ENCODE measurements at places on chromosomes 7 and 10.

DNA sequence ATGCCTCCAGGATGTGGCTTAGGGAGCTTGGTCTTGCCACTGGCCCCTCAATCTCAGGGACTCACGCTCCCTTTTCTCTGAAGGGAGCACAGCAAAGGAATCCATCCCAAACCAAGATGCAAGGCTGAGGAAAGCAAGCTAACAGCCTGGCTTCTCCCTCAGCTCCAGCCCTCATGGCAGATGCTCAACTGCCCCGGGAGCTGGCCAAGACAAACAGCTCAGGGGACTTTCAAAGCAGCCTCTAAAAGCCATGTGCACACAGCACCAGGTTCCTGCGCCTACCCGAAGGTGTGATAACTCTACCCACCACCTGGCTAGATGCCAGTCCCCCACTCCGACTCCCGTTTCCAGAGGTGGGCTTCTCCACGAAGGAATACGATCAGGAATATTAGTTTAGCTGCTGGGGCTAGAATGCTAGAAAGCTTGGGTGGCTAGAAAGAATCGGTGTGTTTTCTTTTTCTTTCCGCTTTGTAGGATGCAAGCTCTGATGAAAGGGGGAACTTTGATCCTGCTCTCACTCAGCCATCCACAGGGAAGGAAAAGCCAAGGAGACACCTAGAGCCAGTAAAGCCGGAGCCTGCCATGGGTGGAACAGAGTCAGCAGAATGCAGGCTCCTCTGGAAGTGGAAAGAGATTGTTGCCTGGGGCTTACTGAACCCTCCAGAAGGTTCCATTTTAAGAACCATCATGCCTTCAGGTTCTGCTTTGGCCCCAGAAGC, 89.0 kb upstream of the FGFR2 start:
- no peak for DNase-seq

DNA sequence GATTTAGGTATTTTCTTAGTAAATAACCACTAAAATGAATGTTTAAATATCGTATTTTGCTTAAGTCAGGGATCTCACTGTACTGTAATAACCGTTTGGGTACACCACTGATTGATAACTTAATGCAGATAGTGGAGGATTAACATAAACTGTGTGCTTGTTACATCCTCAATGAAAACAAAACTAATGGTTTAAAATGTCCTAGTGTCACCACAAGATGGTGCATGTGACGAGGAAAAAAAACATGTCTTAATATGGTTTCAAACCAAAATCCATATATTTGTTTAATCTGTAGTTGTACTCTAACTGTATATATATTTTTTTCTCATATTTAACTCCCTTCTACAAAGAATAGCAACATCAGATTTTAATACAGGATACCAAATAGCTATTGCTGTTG, 19.2 kb downstream of the ARMC10 start:
- DNase-seq: no peak

- no peak for DNase-seq
These were observed 29.0 kb downstream of the STEAP1B start for GRCh38 chr7:22470981-22471380.

GRCh38 chr10:37992083-37992482, 15.6 kb upstream of the ZNF25 start:
- no peak for DNase-seq

GRCh38 chr10:29931833-29932232, 127.6 kb downstream of the JCAD start:
- no peak for DNase-seq

DNA sequence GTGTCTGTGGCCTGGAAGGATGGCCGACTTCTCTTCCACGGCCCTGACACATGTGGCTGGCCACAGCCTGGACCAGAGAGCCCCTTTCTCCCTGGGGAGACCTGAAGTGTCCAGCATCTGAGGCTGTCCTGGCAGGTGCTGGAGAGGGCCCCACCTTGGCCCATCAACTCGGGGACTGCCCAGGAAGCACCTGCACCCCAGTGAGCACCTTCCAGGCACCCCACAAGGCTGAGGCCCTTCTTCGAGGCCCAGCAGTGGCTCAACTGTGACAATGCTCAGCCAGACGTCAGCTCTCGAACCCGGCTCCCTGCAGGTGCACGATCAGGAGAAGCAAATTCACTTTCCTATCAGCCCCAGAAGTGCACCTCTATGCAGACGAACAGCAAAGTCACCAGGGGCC, 24.3 kb downstream of the RGS10 start:
- no peak for DNase-seq

DNA sequence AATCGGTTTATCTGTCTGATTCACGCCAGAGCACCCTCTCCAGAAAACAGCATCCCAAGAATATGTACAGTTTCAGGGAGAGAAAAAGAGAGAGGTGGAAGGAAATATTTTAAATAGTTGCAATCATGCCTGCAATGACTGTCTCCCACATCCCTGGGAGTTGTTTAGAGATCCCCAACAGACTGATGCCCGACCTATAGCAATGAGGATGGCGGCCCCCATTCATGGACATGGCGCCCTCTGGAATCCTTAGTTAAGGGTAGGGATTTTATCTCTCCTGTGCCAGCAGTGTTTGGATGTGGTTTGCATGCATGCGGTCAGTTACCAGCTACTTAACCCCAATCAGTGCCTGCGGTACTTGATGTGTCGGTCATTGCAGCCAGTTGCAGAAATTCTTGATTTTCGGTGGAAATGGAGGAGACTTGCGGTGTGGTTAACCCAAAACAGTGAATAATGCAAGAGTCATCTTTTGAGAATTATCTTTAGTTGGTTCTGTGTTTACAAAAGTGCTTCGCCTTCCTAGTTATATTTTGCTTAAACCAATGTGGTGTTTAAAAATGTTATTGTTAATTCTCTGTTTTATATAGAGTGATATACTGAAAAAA, 186.0 kb upstream of the TCF7L2 start:
- DNase-seq: no peak

GRCh38 chr7:45644237-45644636, 70.1 kb downstream of the ADCY1 start:
- DNase-seq: no peak

DNA sequence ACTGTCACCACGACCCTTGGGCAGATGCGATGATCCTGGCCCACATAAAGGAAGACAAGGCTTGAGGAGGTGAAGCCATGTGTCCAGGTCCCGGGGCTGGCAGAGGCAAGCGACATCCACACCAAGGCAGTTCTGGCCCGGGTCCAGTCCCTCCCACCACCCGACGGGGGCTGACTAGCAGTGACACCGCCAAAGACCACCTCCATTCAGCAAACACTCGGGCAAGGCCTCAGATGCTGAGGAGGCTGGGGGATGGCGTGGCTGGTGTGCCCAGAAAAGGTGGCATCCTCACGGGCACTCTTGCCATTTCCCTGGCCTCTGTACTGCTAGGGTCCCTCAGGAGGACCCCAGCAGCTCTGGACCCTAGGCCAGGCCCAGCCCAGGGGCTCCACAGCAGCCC, 219.0 kb downstream of the ELFN1 start:
- no peak for DNase-seq

GRCh38 chr10:44965651-44966097, 6.1 kb downstream of the RASSF4 start:
- no peak for DNase-seq

DNA sequence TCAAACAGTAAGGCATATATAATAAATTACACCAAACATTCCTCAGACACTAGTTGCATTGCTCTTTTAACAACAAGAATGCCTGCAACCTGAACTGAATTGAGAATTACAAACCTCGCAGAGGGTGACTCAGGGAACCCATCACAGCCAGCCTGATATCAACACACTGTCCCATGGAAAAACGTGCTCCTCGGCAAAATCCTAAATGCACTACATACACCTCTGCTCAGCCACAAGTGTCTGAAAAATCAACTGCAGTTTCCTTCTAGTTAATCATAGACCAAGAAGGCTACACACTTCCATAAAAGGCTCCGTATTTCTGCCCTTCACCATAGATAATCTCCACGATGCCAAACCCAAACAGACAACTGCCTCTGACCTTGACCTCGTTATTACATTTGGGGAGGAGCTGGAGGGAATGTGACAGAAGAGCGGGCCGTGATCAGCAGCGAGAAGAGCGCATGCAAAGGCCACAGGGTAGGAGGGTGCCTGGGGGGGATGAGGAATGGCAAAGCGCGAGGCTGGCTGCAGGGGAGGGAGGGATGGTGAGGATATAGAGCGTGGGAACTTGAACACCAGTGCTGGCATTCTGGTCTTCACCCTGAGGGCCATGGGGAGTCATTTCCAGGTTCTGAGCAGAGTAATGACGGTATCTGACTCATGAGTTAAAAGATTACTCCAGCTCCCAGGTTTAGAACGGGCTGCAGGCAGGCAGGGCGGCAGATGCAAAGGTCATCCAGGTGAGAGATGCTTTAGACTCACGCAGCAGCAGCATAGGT, 201.9 kb upstream of the FRMD4A start:
- DNase-seq: no peak

- no peak for DNase-seq
These were observed 478.6 kb downstream of the LRMDA start for GRCh38 chr10:75910032-75910431.

GRCh38 chr7:100585511-100586265, at the start of gene LRCH4:
LRCH4 (minus strand) TSS chr7:100586129; CDS start chr7:100586100, 29 bp downstream.
- DNase-seq: no peak

- DNase-seq: no peak
These were observed 62.9 kb downstream of the ELMO1 start for GRCh38 chr7:37385787-37386186.

DNA sequence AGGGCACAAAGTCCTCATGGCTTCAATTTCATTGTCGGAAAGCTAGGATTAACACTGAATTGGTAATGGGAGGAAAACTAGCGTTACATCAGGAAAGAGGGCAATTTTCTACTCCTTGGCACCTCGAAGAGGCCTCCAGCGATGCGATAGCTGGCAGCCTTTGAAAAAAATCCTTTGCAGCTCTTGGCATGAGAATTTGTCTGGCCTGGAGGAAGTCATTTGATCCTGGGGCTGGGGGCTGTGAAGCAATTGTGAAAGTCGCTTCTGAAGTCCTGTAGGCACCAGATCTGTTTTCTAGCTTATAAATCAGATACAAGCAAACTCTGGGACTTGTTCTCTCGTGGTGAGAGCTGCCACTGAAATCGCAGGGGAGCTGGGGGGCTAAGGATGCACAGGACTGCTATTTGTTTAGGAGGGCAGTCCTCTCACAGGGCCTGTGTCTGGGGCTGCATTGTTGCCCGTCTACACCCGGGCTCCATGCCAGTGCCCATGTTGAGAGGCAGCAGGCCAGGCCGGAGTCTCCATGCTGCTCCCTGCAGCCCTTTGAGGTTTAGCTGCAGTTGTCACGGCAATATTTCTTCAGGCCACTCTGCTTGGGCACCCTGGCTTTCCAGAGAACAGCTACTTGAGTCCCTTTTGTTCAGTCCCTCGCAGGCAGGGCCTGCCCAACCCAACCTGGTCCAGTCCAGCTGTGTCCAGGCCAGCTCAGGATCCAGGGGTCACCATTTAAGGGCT, 206.8 kb upstream of the LYZL1 start:
- no peak for DNase-seq

- DNase-seq: no peak
These were observed 23.9 kb downstream of the GOLGA7B start for GRCh38 chr10:97873569-97873968.

GRCh38 chr10:6225263-6225814, 22.6 kb downstream of the PFKFB3 start:
- DNase-seq: no peak

DNA sequence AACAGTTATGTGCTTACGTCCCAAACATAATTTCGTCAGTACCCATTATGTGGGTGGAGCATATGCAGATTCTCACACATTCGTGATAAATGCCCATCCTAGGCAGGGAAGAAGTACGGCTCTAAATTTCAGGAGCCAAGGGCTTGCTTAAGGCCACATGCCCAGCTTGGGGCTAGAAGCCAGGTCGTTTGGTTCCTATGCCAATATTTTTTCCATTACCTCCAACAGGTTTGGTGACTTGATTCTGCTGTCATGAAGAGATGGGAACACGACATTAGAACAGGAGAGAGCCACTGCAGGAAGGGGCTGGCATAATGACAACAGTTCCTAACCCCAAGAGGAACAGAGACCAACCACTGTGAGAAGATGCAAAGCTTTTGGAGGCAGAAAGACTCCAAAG, 85.1 kb downstream of the HIPK2 start:
- no peak for DNase-seq

DNA sequence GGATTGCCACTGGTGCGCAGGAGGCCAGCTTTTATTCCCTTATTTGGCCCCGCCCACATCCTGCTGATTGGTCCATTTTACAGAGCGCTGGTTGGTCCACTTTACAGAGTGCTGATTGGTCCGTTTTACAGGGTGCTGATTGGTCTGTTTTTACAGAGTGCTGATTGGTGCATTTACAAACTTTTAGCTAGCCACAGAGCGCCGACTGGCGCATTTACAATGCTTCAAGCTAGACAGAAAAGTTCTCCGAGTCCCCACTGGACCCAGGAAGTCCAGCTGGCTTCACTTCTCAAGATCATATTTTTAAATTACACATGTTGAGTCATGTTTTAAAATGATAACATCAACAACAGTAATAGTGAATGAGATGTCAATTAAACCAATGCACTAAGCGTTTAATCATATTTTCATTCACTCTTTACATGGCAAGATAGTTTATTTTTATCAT, 128.3 kb downstream of the CUBN start:
- DNase-seq: no peak

GRCh38 chr10:74109452-74109851, 41.2 kb downstream of the AP3M1 start:
- DNase-seq: no peak

DNA sequence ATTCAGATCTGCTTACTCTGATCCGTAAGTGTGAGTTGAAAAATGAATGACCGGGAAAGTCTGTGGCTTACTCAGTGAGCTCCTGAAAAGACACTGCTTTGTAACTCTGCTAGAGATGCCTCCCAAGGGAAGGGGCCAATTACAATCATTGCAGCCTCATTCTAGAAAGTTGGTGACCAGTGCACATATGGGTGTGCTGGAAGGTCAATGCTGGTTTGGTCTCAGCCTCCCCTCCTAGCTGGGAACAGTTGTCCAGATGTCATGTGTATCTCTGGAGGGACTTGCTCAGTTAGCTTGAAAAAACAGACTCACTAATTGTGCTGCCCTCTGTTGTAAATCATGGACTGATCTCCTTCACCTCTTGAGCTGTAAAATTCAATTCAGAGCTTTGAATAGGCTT, 405.0 kb downstream of the ADRA2A start:
- no peak for DNase-seq

- DNase-seq: no peak
These were observed 87.6 kb downstream of the ARMH3 start for GRCh38 chr10:101968286-101968939.

GRCh38 chr7:142962991-142963390, 828 bp upstream of the KEL start:
- DNase-seq: no peak

GRCh38 chr10:78407966-78408365, 374.3 kb downstream of the RPS24 start:
- DNase-seq: no peak

- DNase-seq: no peak
These were observed 14.9 kb downstream of the TNRC18 start for GRCh38 chr7:5408777-5409176.

Data from stimulated activated CD8-positive, alpha-beta memory T cell treated with anti-CD3 and anti-CD28 coated beads, Interleukin-7, amount 100 ng/mL, for 4 hours (primary cell).